Gastrocnemius medialis (tissue), 4 donors: ENCODE measurements at places on chromosomes 2 and 18. TPM values are rescaled to one million over a fixed set of nuclear protein-coding genes. Genes with fewer than 3 reads are reported as not detected.

DNA sequence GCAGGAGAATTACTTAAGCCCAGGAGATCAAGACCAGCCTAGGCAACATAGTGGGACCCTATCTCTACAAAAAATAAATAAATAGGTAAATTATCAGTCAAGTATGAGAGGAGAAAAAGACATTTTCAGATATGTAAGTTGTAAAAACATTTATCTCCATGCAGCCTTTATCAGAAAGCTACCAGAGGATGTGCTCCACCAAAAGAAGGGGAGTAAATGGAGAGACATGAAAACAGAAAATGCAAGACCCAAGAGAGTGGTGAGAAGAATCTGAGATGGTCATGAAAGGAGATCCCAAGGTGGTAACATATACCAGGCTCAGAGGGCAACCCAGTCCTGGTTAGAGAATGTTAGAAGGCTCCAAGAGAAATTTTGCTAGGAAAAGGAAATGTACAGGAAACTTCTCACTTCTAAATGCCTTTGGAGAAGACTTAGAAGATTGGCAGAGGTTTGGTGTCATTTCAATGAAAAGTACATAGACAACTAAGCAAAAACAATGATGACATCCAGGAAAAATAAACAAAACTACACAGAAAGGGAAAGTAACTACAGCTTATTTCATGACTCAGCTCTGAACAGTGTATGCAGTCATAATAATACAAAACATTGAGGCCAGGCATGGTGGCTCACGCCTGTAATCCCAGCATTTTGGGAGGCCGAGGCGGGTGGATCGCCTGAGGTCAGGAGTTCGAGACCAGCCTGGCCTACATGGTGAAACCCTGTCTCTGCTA is 19.5 kb downstream of the CIB4 start:
- no peak overlapping the region for H3K27ac ChIP-seq
- H3K27me3 ChIP-seq: peaks cover 5% of the 10 kb centered on the region
- H3K4me3 ChIP-seq: no peak overlapping the region
- DNase-seq: no peak
- no peaks in the 10 kb centered on the region for H3K4me1 ChIP-seq
- no peaks in the 10 kb centered on the region for H3K36me3 ChIP-seq

DNA sequence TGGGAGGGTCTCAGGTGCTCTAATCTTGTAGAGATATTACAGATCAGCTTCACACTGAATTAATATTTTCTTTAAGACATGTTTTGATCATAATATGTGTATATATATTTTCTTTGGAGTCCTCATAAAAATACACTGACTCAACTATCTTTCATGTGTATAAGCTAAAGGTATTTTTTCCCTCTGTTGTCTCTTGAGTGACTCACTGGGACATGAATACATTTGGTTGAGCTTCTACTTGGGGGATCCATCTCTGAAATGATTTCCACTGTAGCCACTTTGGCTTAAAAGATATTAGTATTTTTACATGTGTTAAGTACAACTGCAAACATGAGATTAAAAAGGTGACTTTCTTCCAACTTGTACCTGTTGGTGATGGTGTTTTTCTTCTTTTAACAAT is 140.8 kb downstream of the TTN start:
- peaks cover 80% of the 10 kb centered on the region for H3K36me3 ChIP-seq
- H3K4me3 ChIP-seq: no peak overlapping the region
- no peaks in the 10 kb centered on the region for H3K27me3 ChIP-seq
- peaks cover 33% of the 10 kb centered on the region for H3K4me1 ChIP-seq
- no peak for DNase-seq

MYO1B gene
- 9.9 TPM for total RNA-seq

ATG16L1 gene
- total RNA-seq: 36.1 TPM

ACTG2 gene
- total RNA-seq: 1.8 TPM

SLC40A1 gene
- 48.9 TPM for total RNA-seq
